ENCODE measurements at places on chromosomes 2 and 18.
A peak's percentile ranks its signal among the peaks of the same experiment; 100 is the strongest.

DNA sequence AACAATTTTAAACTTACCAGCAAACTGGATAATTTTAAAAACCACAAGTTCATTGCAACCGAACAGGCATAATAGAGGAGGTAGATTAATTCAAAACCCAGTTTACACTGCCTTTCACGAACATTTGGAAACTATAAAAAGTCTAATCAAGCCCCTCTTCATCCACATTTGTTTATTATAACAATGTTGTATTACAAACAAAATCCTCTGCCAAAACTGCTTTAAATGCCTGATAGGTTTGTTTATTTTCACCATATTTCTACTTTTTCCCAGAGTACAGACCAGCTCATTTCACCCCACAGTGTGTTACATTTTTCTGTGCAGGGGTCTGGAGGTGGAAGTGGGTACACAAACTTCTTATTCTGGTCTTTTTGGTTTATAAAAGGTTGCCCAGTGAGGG, 184.2 kb downstream of the OSR1 start:
- no peak for DNase-seq

- no peak for DNase-seq
These were observed 56.8 kb downstream of the SH3BP4 start for GRCh38 chr2:235008584-235009044.

DNA sequence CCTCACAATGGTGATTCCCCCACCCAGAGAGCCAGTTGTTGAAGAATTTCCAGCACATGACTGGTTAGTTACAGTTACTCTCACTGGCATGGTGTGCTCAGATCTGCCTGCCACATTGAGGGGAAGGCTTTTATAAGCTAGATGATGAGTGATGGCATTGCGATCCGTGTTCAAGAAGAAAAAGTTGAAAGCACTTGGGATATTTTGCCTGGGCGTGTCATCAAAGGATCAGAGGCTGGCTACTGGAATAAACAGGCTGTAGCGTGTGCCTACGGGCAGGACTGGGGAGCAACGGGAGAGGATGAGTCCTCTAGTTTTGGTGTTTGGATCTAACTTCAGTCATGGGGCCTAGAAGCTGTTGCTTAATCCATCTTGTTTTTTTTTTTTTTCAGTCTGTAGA, 175.0 kb downstream of the SETBP1 start:
- no peak for DNase-seq

- no peak for DNase-seq
These were observed 250.4 kb upstream of the DSEL start for GRCh38 chr18:67766930-67767329.

DNA sequence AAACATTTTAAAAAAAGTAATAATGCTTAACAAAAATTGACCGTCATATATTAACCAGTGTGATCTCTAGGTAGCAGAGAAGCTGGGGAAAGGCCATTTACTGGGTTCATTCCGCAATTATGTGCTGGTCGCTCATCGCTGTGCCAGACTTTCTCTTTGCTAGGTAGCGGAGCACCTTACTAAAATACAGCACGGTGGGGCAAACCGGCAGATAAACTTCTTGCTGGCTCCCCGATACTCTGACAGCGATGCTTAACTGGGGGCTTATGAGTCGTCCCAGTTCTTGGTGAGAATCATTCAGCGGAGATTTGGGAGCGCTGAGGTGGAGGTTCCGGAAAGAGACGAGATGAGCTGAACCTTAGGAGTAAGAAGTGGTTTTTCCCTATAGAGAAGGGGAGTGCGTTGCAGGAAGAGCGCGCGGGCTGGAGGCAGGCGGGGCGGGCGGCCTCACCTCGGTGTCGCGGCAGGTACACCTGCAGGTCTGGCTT, 605 bp downstream of the C2orf68 start:
- no peak for DNase-seq

DNA sequence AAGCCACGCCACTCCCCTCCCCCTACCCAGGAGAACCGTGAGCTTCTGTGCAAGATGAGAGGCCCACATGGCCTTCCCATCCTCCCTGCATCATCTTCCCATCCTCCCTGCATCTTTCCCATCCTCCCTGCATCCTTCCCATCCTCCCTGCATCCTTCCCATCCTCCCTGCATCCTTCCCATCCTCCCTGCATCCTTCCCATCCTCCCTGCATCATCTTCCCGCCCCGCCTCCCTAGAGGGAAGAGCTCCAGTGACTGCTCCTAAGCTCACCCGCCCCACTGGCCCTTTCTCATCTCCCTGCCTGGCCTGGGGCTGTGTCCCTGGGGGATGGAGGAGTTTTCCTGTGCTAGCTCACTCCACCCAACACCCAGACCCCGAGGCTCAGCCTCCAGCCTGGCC, 93.3 kb upstream of the ASAP2 start:
- no peak for DNase-seq

GRCh38 chr18:35174745-35175144, 66.1 kb upstream of the ZNF397 start:
- no peak for DNase-seq

DNA sequence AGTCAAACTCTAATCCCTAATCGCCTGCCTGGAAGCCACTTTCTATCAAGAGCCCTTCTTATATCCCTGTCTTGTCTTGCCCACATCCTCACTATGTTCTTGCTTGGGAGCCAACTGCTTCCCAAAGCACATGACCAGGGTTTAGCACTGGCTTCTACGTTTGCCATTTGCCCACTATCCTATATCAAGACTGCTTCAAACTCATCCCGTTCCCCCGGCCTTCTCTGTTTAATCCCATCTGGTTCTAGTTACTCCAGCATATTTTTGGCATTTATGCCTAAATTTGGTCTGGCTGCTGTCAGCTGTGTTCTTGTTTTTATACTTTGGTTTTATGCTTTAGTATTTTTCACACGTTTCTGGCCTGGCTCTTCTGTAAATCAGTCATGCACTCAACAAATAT, 40.2 kb downstream of the POLR1A start:
- no peak for DNase-seq

DNA sequence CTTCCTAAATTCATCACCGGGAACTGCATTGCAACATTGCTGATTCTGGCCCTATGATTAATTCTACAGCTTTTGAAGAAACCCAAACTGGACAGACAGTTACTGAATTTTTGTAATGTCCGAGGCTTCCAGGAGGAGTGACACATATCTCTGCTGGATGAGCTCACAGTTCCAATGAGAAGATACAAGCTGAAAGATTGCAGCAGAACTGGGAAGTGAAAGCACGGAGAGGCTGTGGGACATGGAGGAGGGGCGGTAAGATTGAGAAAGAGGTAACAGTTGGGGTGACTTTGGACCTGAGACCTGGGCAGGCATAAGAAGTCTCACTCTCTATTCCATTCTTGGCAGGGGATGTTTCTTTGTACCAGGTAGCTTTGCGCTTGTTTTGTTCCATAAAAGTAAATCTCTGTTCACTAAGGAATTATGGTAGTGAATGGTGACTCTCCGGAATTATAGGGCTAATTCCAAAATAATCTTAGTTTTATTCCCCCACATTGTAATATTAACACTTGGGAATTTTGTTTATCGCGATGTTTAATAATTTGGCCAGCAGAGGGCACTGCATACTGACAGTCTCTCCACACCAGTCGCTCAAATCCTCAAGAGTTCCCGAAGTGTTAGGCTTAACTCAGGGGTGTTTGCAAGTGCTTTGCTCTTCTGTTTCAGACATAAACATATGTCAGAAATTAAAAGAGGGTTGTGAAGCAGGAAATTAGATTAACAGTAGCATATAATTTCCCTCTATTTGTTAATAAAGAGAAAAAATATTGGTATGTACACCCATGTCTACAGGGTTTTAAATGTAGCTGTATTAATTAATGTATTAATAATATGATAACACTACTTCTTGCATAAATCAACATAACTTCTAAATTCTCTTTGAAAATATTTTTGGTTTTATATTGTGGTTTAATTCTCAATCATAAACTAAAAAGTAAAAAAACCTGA, 201.4 kb downstream of the SOCS6 start:
- DNase-seq: no peak

DNA sequence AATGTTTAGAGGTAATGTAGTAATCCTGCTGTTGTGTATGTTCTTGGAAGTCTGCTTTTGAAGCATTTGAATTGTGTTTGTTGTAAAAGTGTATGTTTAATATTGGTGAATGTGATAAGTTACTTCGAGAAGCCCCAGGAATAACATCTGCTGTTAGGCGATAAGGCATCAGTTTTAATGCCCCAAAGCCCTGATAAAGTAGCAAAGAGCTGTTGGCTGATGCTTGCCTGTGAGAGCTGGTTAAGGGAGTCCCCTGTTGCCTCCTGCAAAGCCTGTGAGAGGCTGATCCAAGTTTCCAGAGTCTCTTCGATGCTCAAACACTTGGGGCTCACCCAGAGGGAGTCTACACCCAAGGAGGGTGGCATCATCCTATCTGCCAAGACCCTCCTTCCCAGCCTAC, 110.3 kb downstream of the RNF152 start:
- DNase-seq: no peak

DNA sequence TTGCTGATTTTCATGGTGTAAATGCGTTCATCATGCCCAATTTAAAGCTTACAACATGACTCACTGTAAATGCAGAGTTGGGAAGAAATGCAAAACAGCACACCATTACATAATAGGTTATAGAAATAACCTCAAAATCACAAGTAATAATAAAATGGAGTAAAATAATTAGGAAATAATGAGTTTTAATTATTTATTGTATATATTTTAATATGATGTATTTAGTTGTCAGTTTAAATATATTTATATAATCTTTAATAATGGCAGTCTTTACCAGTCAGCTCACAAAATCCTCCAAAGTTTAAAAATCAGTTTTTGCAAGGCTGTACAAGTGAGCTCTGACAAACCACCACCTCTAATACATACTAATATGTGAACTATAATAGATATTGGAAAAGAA, 180.2 kb downstream of the RND3 start:
- DNase-seq: no peak

DNA sequence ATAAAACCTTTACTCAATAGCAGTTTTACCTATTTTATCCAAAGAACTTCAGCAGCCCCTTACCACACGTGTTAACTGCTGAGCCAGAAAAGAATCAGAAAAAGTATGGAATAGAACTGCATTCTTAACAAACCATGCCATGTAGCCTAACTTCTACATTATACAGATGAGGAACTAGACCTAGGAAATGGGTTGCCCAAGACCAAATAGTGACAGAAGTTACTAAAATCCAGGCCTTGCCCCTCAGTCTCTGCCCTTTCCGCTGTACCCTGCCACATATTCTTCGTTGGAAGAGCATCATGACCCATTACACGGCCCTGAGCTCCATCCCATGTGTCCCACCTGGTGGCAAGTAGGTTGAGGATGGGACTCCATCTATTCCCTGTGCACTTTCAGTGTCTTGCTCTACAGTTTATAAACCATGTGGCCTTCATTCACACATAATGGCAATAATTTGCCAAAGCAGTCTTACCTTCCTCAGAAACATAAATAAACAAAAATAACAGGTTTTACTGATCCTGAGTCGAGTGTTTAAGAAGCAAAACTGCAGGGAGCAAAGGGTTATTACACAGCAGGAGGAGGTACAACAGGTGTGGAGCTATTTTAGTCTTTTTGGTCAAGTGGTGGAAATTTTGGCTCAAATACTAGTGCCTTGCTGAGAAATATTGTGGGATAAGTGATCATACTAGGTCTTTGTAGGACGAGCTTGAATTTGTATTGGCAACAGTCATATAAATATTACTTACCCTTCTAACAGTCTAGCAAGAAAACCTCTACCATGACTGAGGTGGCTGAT, 46.5 kb downstream of the HNRNPLL start:
- DNase-seq: no peak

GRCh38 chr18:4256766-4257417, 198.2 kb downstream of the DLGAP1 start:
- no peak for DNase-seq

GRCh38 chr18:46756559-46757201, at the start of gene ST8SIA5:
Gene ST8SIA5, minus strand, starts transcription at chr18:46757053. Its CDS starts 545 bp downstream, at chr18:46756508.
- peak; percentile 41 for DNase-seq

- no peak for DNase-seq
These were observed 93.3 kb downstream of the RNF144A start for GRCh38 chr2:7010391-7011054.

All from activated naive CD8-positive, alpha-beta T cell treated with anti-CD3 and anti-CD28 coated beads, Interleukin-2, amount 10 ng/mL, durations not matched to agents 7 days and 5 days (primary cell).